NCI-H345 (cell line): ENCODE measurements at places on chromosomes 3 and 15.

DNA sequence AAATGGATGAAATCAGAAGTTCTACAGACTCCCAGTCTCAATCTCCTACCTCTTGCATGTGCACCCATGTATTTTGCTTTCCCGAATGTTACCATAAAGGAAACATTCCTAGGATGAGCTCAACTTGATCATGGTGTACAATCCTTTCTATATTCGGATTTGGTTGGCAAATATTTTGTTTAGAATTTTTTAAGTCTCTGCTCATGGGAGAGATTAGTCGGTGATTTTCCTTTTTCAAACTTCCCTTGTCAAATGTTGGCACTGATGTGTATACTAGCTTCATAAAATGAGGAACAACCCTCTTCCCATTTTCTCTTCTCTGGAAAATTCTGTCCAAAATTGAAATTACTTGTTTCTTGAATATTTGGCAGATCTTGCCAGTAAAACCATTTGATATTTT, 317.6 kb upstream of the RASGRP1 start:
- DNase-seq, result no peak

GRCh38 chr15:69813881-69814280, 283.8 kb downstream of the TLE3 start:
- DNase-seq, result no peak

- no peak for DNase-seq
Observed at GRCh38 chr15:78978601-78979179, 33.8 kb upstream of the CTSH start.

DNA sequence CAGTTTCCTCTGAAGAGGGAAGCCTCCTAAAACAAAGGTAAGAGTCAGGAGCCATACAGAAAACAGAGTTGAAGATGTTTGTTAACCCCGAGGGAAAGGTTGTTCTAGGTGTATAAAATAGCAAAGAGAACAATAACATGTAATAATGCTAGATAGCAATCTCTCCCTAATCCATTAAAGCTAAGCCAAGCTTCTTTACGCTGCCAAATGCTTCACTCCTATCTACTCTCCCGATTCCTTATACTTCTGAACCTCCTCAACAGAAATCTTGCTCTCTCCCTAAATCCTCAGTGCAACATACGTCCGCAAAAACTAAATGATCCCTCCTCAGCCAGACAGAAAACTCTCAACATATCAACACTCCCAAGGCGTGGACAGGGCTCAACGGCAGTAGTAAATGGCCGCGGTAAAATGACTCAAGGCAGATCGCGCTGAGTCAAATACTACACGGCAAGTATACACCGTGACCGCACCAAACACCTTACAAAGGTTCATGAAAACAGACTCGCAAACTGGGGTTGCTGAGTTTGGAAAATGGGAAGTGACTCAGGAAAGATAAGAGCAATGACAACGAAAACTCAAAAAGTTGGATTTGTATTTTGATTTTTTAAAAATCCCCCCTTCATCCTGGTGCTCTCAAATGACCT, 682 bp downstream of the CLDND1 start:
- peak; percentile 3 for DNase-seq

DNA sequence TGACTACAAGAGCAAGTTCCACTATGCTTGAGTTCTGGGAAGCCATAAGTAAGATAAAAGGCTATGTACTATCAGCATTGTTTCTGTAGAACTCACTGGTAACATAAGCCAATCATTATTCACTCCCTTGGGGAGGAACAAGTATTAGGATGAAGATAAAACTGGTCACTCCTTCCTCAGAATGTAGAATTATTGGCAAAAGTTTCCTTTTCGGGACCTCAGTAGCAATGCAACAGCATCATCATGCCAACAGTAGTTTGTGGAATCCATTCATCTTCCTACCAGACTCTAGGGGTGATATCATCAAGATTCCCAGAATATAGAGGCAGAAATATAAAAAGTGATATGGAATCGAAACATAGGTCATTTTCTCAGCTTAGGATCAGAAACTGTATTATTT, 209.5 kb downstream of the PLOD2 start:
- no peak for DNase-seq
